ENCODE measurements at places on chromosomes 7 and 10. TPM values are rescaled to one million over a fixed set of nuclear protein-coding genes. Genes with fewer than 3 reads are reported as not detected.

The SYNPO2L gene
- 0.13 TPM for total RNA-seq

The STK31 gene
- total RNA-seq, result 2.2 TPM

The FGFR2 gene
- total RNA-seq, result 5.8 TPM

The OR2A12 gene
- total RNA-seq, result not detected

The KCNH2 gene
- 2.4 TPM for total RNA-seq

GRCh38 chr10:119246862-119247549 lies 39.6 kb downstream of the GRK5 start:
- peak; percentile 91 for DNase-seq
- H3K4me3 ChIP-seq, result no peak overlapping the region
- H3K27ac ChIP-seq, result peak overlapping the region; percentile 100
- H3K4me1 ChIP-seq, result peaks cover 5% of the 10 kb centered on the region
- no peaks in the 10 kb centered on the region for H3K27me3 ChIP-seq
- no peaks in the 10 kb centered on the region for H3K36me3 ChIP-seq

DNA sequence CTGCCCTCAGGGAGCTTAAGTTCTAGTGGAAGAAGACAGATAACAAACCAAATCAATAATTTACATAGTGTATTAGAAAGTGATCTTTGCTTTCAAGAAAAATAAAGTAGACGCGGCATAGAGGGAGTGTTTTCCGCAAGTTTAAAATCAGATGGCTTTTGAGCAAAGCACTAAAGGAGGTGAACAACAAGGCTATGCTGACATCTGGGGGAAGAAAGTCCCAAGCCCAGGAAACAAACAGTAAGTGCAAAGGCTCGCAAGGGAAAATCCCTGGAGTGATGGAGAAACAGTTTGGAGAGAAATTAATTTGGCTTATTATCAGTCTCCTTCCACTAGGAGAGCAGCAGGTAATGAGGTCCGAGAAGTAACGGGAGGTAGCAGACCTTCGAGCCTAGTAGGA lies 1.9 kb upstream of the CNNM2 start:
- DNase-seq, result no peak
- no peaks in the 10 kb centered on the region for H3K27me3 ChIP-seq
- no peaks in the 10 kb centered on the region for H3K4me1 ChIP-seq
- H3K27ac ChIP-seq, result no peak overlapping the region

GRCh38 chr7:66867198-66867790 lies 53.7 kb upstream of the TMEM248 start:
- H3K4me1 ChIP-seq, result no peaks in the 10 kb centered on the region
- DNase-seq, result no peak
- no peaks in the 10 kb centered on the region for H3K27me3 ChIP-seq
- H3K36me3 ChIP-seq, result no peaks in the 10 kb centered on the region

- H3K4me1 ChIP-seq, result peaks cover 11% of the 10 kb centered on the region
- no peaks in the 10 kb centered on the region for H3K36me3 ChIP-seq
- no peak for DNase-seq
Observed at GRCh38 chr10:62029401-62029800, 127.9 kb downstream of the ARID5B start.

DNA sequence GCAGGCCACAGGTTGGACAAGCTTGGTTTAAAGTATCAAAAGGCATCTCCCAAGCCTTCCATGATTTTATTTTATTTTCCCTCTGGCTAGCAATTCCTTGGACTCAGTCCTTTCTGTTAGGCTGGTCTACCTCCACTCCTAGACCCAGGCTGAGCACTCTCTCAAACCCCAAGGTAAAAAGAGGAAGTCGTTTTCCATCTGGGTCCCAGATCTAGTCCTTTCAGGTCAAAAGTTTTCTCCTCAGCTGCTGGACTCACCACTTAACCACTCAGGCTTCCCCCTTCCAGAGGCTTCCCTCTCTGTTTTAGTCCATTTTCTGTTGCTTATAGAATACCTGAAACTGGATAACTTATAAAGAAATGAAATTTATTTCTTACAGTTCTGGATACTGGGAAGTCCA lies 252.3 kb upstream of the MKLN1 start:
- H3K36me3 ChIP-seq, result no peaks in the 10 kb centered on the region
- no peaks in the 10 kb centered on the region for H3K27me3 ChIP-seq
- H3K27ac ChIP-seq, result no peak overlapping the region
- DNase-seq, result no peak
- H3K4me1 ChIP-seq, result peaks cover 5% of the 10 kb centered on the region

Measured in aorta (tissue), 5 donors.